Activated CD8-positive, alpha-beta T cell treated with anti-CD3 and anti-CD28 coated beads for 36 hours (primary cell): ENCODE measurements at places on chromosomes 3 and 15.

DNA sequence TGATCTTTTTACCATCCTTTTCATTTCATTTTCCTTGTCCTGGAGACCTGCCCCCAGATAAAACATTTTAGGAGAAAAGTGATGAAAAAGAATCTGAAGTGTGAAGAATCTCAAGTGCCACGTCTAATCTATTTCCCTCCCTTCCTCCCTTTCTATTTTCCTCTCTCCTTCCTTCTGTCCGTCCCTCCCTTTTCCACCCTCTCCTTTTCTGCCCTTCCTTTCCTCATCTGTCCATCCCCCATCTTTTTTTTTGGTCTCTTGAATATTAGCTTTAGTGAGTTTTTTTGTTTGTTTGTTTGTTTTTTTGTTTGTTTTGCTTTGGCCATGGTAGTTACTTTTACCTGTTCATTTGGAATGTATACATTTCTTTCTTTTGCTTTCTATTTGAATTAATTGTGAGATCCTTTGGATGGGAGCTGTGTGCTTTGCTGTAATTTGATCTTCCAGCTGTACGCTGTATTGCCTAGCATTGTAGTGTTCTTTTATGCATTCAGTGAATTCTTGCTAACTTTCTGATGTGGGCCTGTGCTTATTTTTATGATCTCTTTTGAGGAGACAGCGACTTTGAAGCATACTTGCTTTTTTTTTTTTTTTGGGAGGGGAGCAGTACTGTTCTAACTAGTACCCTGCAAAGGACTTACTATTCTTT, 19.2 kb downstream of the CDIN1 start:
- DNase-seq = no peak

DNA sequence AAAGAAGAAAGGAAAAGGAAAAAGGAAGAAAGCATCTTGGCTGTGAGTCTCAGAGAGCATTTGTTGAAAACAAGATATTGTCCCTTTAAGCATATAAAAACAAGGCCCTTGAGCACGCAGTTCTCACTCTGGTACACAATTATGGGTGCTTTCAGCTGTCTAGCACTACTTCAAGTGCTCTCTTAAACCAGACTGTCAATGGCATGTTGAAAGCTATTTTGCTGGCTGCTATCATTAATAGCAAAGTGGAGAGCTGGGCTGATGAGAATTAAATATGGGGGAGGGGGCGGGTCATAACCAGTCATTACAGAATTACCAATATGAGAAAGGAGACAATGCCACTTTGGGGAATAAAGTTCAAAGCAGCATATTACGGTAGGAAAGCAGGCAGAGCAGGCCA, 9.3 kb downstream of the TLE3 start:
- DNase-seq = no peak

DNA sequence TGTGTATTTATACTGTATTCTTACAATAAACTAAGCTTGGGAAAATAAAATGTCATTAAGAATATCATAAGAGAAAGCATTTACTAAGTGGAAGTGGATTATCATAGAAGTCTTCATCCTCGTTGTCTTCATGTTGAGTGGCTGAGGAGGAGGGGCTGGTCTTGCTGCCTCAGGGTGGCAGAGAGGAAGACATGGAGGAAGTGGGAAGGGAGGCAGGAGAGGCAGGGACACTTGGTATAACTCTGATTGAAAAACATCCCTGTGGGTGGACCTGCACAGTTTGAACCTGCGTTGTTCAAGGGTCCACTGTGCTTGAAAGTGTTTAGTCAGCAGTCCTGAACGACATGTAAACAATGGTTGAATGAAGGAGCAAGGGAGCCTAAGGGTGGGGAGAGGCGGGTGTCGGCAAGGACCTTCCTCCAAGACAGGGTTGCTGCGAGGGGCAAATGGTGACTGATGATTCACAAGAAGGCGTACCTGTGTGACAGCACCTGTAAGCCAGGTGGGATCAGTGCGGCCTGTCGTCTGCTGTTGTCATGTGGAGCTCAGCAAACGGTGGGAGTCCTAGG, 103.8 kb upstream of the KLF13 start:
- DNase-seq = no peak

- no peak for DNase-seq
Measured at GRCh38 chr3:135000465-135000864, 205.4 kb downstream of the EPHB1 start.

- DNase-seq = peak; percentile 48
Measured at GRCh38 chr15:51736069-51736468, 1.4 kb downstream of the LYSMD2 start.

DNA sequence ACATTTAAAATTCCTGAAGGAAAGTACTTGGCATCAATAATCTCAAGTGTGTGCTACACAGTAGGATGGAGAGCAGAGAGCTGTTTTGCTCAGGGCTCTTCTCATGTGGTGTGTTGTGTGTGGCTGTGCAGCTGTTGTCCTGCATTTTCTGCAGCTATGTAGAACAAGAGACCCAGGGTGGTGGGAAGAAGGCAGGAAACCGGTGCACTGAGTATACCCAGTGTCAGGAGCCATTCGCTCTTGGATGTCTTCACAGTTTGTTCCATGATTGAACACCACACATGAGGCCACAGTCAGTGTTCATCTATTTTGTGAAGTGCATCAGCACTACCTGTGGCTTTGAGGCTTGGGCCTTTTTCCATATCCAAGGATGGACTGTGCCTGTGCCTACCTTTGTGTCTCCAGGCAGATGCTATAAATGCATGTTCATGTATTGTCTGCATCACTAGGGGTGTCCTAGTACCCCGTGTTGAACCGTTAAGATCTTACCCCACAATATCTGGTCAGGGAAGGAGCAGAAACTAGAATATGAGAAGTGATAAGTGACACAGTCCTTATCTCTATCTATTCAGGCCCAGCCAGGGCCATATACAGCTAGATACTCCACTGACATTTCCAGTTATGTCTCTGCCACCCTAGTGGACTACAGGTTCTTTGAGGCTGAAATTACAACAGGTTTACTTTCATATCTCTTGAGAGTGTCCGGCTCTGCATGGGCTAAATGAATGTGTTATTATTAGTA, 194.3 kb downstream of the NR2F2 start:
- no peak for DNase-seq

GRCh38 chr3:191528589-191528988, 67.6 kb downstream of the PYDC2 start:
- no peak for DNase-seq

DNA sequence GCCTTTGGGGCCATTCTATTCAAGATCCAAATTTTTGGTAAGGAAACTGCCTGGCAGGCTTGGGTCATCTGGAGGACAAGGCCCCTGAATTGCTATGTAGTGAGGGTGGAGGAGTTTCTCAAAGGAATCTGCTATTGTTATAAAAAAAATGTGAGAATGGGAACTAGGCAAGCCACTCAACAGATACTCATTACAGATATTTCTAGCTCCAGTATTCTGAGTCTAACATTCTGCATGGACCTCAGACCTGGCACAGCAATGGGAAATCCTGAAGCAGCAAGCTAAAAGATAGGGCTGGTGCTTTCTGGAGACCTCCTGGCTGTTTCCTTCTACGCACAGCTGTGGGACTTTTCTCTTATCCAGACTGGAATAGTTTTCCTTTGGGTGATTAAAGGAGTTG, 430.7 kb upstream of the RBMS3 start:
- no peak for DNase-seq

DNA sequence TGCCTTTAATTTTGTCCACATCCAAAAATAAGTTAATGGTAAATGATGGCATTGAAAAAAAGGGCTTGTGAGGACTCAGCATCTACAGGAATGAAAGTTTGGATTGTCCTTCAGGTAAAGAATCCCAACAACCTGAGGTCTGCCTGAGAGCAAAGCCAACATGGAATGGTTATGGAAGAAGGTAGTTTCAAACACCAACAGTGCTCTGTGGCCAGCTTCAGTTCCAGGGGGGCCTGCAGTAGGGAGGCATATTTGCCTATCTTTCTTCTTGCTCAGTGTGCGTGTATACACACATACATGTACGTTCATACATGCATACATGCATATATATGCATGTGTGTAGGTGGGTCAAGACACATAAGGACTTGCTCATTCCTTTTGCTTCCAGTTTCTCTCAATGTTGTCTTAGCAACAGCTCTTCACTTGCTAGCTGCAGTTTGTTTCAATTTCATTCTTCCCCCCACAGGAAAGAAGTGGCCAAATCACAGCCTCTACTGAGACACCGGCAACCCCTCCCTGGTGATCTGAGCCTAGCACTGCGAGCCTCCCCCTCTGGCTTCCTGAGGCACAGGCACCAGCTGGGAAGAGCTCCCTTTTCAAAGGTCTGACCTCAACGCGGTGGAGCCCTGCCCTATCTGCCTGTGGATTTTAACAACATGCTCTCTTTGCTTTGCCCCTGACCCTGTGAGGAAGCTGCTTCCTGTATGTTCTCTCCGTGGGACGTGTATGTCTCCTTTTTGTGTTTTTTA, 146.2 kb downstream of the KLF13 start:
- DNase-seq = peak; percentile 76

- no peak for DNase-seq
Measured at GRCh38 chr15:43958861-43959330, 132.1 kb downstream of the WDR76 start.

GRCh38 chr3:32945136-32945535, 6.3 kb upstream of the CCR4 start:
- no peak for DNase-seq

- no peak for DNase-seq
Measured at GRCh38 chr15:49040151-49040550, 6.1 kb downstream of the SECISBP2L start.

GRCh38 chr3:90015688-90016356, 908.4 kb downstream of the EPHA3 start:
- DNase-seq = no peak

GRCh38 chr3:42266085-42266484, at the start of gene CCK:
TSS of gene CCK (minus strand) at chr3:42266185. CDS start at chr3:42263630, 2,555 bp downstream.
- DNase-seq = no peak

GRCh38 chr15:92693691-92694331, 38.2 kb upstream of the FAM174B start:
- DNase-seq = peak; percentile 10

DNA sequence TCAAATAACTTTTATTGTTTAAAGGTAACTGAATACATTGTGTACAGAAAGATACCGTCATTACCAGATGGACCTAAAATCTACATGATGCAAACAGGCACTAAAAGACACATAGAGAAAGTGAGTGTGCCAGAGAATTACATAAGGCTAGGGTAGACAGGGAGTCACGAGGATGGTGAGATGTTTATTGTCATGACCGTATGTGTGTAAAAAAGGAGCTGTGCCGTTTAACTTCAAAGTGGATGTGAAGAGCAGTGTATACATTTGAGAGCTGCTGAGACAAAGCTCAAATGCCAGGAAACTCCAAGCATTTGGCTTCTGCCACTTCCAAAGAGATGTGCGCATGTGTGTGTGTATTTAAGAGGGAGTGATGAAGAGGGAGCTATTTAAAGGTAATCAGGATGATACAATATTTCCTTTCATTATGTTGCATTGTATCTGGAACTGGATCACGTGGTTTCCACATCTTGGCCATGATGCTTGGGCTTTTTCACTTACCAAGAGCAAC, 51.4 kb upstream of the IGF1R start:
- DNase-seq = no peak

- DNase-seq = no peak
Measured at GRCh38 chr3:177776661-177777101, 579.4 kb upstream of the TBL1XR1 start.

GRCh38 chr15:78314181-78314581, 14.8 kb upstream of the SKIC8 start:
- no peak for DNase-seq

DNA sequence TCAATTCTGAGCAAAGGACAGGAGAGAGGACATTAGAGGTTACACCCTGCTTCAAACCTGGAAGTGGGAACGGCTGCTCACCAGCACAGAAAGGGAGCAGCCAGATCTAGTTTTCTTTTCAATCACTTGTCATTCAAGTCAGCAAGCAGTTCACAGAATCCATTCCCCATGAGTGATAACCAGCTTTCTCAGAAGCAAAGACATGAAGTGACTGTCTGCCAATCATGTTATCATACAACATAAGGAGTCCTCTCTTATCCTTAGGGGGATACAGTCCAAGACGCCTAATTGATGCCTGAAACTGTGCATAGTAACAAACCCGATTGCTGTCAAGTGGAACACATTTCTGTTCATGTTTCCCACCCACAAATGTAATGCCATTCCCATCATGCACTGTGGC, 54.7 kb downstream of the FAM98B start:
- DNase-seq = peak; percentile 33

GRCh38 chr3:16441371-16441875, 72.1 kb downstream of the RFTN1 start:
- DNase-seq = no peak

DNA sequence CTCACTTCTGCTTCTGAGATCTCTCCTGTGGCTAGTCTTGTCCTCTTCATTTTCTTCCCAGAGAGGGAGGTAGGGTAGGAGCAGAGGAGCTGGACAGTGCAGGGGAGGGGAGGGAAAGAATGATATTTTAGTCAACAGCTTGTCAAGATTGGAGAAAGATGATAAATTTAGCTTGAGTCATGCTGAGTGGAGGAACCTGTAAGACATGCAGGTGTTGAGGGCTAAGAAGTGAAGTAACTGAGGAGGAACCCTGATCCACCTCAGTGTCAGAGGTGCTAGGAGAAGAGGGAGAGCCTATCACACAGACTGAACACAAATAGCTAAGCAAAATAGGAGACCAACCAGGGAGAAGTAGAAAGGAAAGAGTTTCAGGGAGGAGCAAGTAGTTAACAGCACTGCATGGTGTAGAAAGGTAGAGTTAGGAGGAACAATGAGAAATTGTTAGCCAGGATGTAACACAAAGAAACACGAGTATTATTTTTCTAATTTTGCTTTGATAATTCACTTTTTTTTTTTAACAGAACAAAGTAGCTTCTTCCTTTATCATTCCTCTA, 108.2 kb upstream of the CHRM5 start:
- DNase-seq = no peak

DNA sequence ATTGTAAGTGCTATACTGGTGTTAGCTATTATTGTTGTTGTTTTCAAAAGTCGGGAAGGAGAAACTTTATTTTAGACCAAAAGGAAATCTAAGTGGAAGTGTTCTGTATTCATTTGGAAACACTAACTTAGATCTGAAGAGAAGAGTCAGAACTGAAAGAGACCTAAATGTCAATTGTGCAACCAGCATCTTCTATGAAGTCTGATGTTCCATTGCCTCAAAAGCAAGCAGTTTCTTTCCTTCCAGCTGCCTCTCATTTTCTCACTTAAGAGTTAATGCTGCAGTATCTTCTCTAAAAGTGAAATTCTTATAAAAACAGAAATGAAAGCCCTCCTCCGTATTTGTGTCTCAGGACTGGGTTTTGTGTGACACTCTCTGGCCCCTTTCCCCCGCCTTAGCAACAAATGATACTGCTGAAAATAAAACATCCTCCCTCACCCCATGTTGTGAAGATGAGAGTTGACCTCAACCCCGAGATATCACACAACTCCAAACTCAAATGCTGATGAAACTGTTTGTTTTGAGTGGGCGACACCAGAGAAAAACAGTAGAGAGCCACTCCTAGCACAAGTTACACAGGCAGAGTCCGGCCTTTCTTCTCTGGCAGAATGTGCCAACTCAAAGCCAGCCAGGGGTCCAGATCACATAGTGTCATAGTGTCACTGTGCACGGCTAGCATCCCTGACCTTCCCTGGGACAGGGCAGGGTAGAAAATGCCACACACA, 48.9 kb downstream of the GLDN start:
- no peak for DNase-seq
